ENCODE measurements at places on chromosomes 4 and X.

DNA sequence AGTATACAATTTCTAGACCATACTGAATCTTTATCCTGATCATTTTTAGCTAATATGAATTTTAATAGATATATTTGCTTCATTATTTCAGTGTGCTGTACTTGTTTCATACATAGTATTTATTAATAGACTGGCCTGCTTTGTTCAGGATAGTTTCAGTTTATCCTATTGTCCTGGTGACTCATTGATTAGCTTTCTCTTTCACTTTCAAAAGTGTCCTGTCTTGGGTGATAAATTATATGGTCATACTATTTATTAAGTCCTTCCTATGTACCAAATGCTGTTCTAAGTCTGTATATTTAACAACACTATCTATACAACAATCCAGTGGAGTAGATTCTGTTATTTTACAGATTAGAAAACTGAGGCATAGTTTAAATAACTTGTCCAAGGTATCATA, 153.8 kb upstream of the RAPGEF2 start:
- DNase-seq, result no peak

DNA sequence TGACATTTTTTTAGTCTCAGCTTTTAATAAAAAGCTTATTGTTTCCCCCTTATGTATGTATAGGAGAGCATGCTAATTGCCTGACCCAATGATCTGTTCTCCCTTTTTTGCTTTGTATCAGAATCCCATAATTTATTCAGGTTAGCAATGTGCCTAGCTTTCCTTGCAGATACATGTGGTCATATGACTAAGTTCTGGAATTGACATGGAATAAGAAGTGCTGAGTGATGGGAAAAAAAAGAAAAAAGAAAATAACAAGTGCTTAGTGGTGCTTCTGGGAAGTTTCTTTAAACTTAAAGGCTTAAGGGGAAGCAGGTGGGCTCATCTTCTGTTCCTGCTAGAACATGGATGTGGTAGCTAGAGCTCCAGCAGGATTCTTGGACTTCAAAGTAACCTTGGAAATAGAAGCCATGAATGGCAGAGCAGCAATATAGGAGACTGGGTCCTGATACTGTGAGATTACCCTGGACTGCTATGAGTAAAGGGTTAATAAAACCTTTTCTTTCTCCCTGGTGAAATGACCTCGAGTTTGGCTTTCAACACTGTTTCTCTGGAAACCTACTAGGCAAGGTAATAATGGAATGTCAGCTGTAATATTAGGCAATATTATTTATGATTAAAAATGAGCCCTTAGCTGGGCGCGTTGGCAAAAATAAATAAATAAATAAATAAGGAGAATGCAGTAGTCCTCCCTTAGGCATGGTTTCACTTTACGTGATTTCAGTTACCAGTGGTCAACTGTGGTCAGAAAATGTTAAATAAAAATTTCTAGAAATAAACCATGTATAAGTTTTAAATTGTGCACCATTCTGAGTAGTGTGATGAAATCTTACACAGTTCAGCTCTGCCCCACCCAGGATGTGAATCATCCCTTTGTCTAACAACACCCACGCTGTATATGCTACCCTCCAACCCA, 16.7 kb upstream of the RBM41 start:
- no peak for DNase-seq

- DNase-seq, result no peak
Observed at GRCh38 chr4:15197005-15197404, 194.7 kb downstream of the CPEB2 start.

GRCh38 chrX:39718981-39719380, 378.8 kb downstream of the BCOR start:
- DNase-seq, result no peak

DNA sequence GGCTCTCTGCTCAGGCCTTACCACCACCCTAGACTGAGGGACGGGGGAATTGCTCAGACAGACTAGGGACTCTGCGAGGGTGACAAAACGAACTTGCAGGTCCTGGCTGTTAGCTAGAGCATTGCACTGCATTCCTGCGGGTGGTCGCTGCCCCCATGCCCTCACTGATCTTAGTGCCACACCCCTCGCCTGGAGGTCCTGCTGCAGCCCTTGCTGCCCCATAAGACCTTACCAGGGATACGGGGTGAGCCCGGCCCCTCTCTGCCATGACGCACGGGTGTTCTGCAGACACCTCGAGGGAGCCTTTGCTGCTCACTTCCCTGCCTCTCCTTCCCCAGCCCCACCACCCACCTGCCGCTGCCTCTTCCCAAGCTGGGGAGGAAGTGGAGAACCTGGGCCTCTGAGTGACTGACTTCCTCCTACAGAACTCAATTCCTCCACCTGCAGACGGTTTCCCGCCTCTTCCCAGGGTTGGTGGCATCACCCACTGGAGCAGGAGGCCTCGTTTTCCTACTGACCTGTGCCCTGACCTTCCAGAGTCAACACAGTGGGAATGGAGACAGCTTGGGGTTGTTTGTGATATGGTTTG, 19.8 kb upstream of the TBC1D14 start:
- DNase-seq, result no peak

DNA sequence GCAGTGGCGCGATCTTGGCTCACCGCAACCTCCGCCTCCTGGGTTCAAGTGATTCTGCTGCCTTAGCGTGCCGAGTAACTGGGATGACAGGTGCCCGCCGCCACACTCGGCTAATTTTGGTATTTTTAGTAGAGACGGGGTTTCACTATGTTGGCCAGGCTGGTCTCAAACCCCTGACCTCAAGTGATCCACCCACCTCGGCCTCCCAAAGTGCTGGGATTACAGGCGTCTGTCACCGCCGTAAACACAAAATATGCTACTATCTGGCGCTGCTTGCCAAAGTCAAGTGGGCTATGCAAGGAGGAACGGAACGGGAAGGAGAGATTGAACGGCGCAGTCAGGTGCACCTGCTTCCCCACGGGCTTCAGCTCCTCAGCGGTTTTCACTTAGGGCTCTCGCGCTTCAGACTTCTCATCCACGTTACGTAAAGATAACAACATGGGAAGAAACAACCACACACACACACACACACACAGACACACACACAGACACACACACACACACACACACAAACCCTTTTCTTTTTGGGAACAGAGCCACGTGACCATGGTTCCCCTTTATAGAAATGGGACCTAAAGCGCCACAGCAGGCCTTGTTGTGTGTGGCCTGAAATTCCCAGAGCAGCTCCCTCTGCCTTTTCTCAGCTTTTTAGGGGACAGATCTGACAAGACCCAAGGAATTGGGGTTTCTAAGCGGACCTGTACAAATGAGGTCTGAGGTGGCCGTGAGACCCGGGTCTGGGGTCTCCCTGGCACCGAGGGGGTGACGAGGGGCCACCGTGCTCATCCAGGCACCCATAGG, 1.5 kb downstream of the P2RY8 start:
- no peak for DNase-seq
